Stimulated activated CD4-positive, alpha-beta T cell treated with anti-CD3 and anti-CD28 coated beads, Interleukin-15, amount 100 ng/mL, for 1 hour (primary cell): ENCODE measurements at places on chromosomes 7 and 10.

GRCh38 chr7:38950309-38950708, 27.4 kb upstream of the POU6F2 start:
- DNase-seq = no peak

DNA sequence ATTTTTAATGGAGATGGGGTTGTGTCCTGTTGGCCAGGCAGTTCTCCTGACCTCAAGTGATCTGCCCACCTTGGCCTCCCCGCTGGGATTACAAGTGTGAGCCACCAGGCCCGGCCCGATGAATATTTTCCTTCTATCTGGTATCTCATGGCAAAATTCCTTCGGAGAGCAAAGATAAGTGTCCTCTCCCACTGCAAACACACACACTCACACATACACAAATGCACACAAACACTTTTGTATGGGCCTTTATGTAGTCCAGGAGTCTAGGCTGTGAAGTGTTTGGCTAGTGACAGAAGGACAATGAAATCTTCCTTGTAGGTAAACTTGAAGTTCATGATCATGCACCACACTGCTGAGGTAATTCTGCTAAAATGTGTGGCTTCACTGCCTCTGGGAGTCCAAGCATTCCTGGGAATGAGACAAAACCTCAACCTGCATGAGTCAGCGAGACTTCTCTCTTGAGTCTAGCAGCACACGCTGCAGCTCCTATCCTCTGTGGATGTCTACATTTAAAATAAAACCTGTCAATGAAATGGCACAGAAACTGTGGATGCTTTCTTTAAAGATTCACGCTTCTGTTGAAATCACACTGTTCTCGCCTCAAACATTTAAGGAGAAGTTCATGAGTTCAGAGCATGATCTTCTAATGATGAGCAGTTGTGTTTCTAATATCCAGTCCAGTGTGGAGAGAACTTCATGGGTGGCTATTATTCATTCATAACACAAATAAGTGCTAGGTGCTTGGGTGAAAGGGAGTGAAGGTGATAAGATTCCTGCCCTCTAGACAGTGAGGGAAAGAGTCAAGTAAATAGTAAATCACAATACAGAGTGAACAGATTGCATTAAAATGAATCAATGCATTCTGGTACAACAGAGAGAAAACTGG, 96.5 kb downstream of the NRP1 start:
- no peak for DNase-seq

GRCh38 chr10:23870651-23871610, 338.0 kb upstream of the KIAA1217 start:
- no peak for DNase-seq

- no peak for DNase-seq
Measured at GRCh38 chr7:148276314-148277041, 314.1 kb upstream of the C7orf33 start.

GRCh38 chr7:100486111-100486636, 2.4 kb downstream of the NYAP1 start:
- no peak for DNase-seq
